ENCODE measurements at places on chromosomes 1 and 21.

- peaks cover 6% of the 10 kb centered on the region for H3K36me3 ChIP-seq
- no peak overlapping the region for H3K27ac ChIP-seq
These were observed 72.6 kb upstream of the CSF1 start for GRCh38 chr1:109837852-109838570.

- no peak for ATAC-seq
- no peak overlapping the region for H3K4me3 ChIP-seq
- no peaks in the 10 kb centered on the region for H3K36me3 ChIP-seq
These were observed 77.7 kb downstream of the KIRREL1 start for GRCh38 chr1:158071138-158071537.

DNA sequence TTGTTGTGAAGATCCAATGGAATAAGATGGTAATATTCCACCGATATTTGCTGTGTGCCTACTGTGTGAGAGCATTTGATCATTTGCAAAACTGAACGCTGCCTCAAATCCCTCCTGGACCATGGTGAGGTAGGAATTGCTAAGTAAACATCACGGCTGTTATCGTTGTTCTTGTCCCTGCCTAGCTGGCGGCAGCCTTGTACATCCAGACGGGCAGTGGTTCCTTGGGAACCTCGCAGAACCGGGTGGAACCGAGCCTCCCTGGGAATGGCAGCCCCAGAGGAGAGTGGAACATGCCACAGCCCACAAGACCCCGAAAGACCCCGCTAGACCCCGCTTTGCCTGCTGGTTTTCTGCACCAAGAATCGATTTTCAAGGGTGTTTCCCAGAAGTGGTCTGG, 60.9 kb downstream of the TAS1R2 start:
- H3K36me3 ChIP-seq, result no peaks in the 10 kb centered on the region
- peaks cover 34% of the 10 kb centered on the region for H3K27me3 ChIP-seq
- H3K4me1 ChIP-seq, result no peaks in the 10 kb centered on the region

GRCh38 chr1:214511639-214511998, 39.8 kb downstream of the PTPN14 start:
- no peak overlapping the region for H3K4me3 ChIP-seq
- ATAC-seq, result no peak
- H3K27me3 ChIP-seq, result peaks cover 20% of the 10 kb centered on the region
- no peaks in the 10 kb centered on the region for H3K36me3 ChIP-seq
- no peak overlapping the region for H3K27ac ChIP-seq
- no peaks in the 10 kb centered on the region for H3K4me1 ChIP-seq

- H3K4me3 ChIP-seq, result no peak overlapping the region
- no peaks in the 10 kb centered on the region for H3K36me3 ChIP-seq
- no peaks in the 10 kb centered on the region for H3K27me3 ChIP-seq
These were observed 61.3 kb downstream of the ROR1 start for GRCh38 chr1:63835128-63835527.

DNA sequence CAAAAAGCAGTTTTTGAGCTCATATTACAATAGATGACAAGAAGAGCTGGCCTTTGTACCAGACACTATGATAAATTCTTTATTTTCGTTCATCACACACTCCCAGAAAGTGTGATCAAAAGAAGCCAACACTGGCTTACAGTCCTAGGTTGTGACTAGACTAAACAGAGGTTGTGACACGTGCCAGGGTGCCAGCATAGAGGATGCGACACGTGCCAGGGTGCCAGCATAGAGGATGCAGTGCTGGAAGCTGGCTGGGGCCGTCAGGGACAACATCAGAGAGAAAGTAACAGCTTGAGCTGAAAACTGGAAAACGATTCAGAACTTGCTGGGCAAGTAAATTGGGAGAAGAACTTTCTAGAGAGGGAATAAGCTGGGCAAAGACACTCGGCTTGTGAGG, 2.2 kb downstream of the MTARC1 start:
- no peak overlapping the region for H3K4me3 ChIP-seq
- H3K36me3 ChIP-seq, result peaks cover 27% of the 10 kb centered on the region
- no peak for ATAC-seq
- peaks cover 13% of the 10 kb centered on the region for H3K27me3 ChIP-seq
- H3K4me1 ChIP-seq, result peaks cover 7% of the 10 kb centered on the region

- no peak for ATAC-seq
- no peak overlapping the region for H3K27ac ChIP-seq
- H3K27me3 ChIP-seq, result no peaks in the 10 kb centered on the region
- H3K4me3 ChIP-seq, result no peak overlapping the region
- no peaks in the 10 kb centered on the region for H3K4me1 ChIP-seq
- no peaks in the 10 kb centered on the region for H3K36me3 ChIP-seq
These were observed 410.7 kb downstream of the DSCAM start for GRCh38 chr21:40436261-40436660.

GRCh38 chr1:148294116-148294807, 142.2 kb upstream of the NBPF11 start:
- no peak overlapping the region for H3K4me3 ChIP-seq
- ATAC-seq, result no peak
- H3K4me1 ChIP-seq, result no peaks in the 10 kb centered on the region
- H3K36me3 ChIP-seq, result no peaks in the 10 kb centered on the region
- H3K27ac ChIP-seq, result no peak overlapping the region

GRCh38 chr1:1748686-1749321, 24.6 kb upstream of the CDK11A start:
- no peak overlapping the region for H3K27ac ChIP-seq
- ATAC-seq, result no peak
- peaks cover 12% of the 10 kb centered on the region for H3K36me3 ChIP-seq
- no peaks in the 10 kb centered on the region for H3K27me3 ChIP-seq

DNA sequence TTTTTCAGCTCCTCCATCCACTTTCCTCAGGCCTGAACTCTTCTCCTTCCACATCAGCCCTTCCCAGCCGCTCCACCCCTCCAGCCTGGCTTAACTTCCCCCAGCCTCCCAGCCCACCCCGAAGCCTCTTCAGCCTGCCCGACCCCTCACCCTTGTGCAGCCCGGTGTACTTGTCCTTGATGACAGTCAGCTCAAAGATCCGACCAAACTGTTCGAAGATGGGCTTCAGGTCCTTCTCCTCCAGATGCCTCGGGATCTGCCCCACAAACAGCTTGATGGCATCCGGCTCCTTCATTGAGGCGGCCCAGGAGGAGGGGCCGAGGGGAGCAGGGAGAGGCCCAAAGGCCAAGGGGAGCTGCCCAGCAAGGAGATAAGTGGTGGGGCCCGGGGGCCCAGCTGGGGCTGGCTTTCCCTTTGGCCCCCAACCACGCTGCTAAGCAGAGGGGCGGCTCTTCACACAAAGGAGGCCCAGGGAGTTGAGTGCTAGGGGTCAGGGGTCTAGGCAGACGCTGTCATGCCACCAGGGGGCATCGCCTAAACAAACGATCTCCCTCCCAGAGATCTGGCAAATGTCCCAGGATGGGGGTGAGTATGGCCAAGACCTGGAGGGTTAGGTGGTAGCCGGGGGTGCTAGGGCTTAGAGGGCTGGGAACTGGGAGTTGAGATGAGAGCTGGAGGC, 738 bp downstream of the CELF3 start:
- H3K4me3 ChIP-seq, result no peak overlapping the region
- H3K27ac ChIP-seq, result no peak overlapping the region
- no peak for ATAC-seq

- H3K4me1 ChIP-seq, result peaks cover 61% of the 10 kb centered on the region
- no peak for ATAC-seq
- peaks cover 6% of the 10 kb centered on the region for H3K36me3 ChIP-seq
- H3K4me3 ChIP-seq, result no peak overlapping the region
- H3K27ac ChIP-seq, result peak overlapping the region; percentile 59
- no peaks in the 10 kb centered on the region for H3K27me3 ChIP-seq
These were observed 824 bp upstream of the IFI44L start for GRCh38 chr1:78619446-78619802.

- peaks cover 43% of the 10 kb centered on the region for H3K4me1 ChIP-seq
- H3K4me3 ChIP-seq, result peak overlapping the region; percentile 96
- H3K27me3 ChIP-seq, result no peaks in the 10 kb centered on the region
These were observed 921 bp upstream of the MIB2 start for GRCh38 chr1:1614204-1614953.
